Central memory CD4-positive, alpha-beta T cell (primary cell): ENCODE measurements at places on chromosomes 6 and 20.

DNA sequence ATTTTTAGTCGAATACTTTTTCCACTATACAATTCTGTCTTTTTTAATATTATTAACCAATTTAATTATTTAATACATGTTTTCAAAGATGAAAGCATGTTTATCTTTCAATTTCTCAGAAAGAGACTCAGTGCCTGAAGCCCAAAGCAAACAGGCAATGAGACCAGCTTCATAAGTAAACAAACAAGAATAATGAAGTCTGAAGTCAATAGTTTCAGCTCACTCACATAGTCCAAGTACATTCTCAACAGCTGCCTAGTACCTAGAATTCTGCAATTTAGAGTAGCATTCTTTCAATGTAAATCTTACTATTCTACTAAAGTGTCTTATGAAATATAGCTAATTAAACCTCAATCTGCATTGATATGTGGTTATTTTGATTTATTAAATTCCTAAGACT lies 626.5 kb upstream of the NRSN1 start:
- DNase-seq: no peak

- no peak for DNase-seq
These were observed 36.4 kb upstream of the MC3R start for GRCh38 chr20:56212091-56212490.

DNA sequence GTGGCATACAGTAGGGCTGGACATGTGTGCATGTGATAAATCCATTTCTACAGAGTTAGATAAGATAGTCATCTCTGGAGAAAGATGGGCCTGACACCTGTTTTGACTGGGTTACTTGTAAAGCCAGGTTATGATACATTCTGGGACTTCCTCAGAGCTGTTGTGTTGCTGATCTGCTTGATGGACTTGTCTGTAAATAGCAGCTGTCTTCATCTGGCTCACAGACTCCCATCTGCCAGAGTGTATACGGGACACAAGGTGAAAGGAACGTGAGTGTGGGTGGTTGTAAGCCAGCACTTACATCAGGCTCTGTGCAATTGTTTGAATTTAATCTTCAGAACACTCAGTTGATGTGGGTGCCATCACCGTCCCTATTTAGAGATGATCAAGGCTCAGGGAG lies 49.8 kb downstream of the ZDHHC14 start:
- no peak for DNase-seq

GRCh38 chr20:22921595-22922421 lies 113.3 kb upstream of the SSTR4 start:
- no peak for DNase-seq

DNA sequence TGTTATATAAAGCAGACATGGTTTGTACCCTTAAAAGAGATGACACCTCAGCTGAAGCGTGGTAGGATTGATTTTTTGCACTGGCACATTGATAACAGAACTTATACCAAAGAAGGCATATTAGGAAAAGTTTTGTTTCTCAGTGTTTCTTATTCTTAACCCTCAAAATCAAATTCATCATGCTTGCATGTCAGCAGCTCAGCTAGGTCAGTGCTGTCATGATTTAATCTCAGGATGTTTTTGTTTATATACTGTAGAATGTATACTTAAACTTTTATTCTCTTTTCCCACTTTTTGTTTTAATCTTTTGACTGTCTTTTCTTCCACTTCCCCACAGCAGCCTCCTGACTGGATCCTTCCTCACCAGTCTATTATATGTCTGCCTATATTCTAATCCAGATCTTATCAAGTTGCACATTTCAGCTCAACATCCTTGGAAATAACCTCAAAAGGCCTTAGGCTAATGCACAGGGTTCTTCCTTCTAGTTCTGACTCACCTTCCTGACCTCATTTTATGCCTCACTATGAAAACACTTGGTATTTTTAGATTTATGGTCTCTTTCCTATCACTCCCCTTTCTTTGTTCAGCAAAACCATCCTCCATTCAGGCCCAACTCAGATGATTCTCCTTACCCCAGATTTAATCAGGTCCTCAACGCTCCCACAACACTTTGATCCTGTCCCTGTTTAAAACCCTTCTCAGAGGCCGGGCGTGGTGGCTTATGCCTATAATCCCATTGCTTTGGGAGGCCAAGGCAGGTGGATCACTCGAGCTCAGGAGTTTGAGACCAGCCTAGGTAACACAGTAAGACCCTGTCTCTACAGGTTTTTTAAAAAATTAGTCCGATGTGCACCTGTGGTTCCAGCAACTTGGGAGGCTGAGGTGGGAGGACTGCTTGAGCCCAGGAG lies 7.2 kb downstream of the HEBP2 start:
- no peak for DNase-seq

GRCh38 chr6:20028562-20028961 lies 183.7 kb downstream of the MBOAT1 start:
- no peak for DNase-seq

- no peak for DNase-seq
These were observed 12.9 kb downstream of the SNPH start for GRCh38 chr20:1278993-1279392.

- peak; percentile 95 for DNase-seq
These were observed 70.9 kb downstream of the HFE start for GRCh38 chr6:26158076-26158580.

DNA sequence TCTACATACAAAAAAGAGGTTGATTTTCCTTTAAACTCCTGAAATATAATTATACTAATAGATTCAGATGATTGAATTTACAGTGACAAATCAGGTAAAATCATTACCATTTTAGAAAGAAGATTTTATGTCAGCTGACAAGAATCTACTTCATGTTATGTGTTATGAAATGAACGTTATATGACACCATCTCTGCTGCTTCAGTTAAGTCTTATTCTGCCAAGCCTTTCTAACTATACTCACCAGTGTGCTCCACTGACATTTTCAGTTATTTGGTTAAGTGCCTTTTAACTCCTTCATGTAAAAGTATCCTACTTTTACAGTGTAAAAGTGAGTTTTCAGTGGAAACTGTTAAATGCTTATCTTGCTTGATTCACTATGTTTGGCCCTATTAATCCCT lies 80.4 kb downstream of the RWDD2A start:
- DNase-seq: no peak

GRCh38 chr6:37928217-37928616 lies 108.7 kb downstream of the ZFAND3 start:
- DNase-seq: no peak

- DNase-seq: no peak
These were observed 90.4 kb downstream of the CD164 start for GRCh38 chr6:109291902-109292301.

- DNase-seq: no peak
These were observed 272.8 kb upstream of the SLC35B3 start for GRCh38 chr6:8707956-8708772.

GRCh38 chr6:81814370-81815076 lies 62.0 kb upstream of the TENT5A start:
- DNase-seq: no peak

- no peak for DNase-seq
These were observed 54.4 kb downstream of the ARFGEF2 start for GRCh38 chr20:48975955-48976354.

DNA sequence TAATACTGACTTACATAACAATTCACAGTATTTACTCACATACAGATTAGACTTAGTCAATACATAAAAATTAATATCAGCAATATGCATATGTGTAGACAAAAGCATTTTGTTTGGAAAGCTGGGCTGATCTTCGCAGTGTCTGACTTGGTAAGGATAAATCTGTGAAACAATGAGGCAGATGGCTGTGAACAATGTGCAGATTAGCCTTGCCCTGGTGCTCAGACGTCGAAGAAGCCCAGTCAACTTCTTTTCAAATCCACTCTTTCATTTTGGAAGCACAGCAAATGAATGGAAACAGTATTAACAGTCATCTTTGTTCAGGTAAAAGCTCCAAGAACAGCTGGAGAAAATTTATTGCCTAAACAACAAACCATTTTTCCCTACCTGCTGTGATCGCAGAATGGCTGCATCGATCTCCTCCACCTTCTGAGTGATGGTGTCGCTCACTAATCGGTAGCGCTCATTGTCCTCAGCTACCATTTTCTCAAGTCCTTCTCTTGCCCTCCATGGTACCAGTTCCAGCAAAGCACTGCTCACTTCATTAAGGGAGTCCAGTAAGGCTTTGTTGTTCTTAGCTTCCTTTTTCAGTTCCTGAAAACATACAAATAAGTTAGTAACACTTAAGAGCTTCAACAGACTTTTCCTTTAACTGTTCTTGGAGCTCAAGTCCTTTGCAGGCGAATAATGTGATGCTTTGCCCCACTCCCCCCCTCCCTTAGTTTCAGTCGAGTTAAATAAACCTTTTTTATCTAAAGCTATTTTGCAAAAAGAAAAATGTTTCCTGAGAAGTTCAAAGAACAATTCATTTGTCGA lies 116.5 kb downstream of the DST start:
- no peak for DNase-seq

DNA sequence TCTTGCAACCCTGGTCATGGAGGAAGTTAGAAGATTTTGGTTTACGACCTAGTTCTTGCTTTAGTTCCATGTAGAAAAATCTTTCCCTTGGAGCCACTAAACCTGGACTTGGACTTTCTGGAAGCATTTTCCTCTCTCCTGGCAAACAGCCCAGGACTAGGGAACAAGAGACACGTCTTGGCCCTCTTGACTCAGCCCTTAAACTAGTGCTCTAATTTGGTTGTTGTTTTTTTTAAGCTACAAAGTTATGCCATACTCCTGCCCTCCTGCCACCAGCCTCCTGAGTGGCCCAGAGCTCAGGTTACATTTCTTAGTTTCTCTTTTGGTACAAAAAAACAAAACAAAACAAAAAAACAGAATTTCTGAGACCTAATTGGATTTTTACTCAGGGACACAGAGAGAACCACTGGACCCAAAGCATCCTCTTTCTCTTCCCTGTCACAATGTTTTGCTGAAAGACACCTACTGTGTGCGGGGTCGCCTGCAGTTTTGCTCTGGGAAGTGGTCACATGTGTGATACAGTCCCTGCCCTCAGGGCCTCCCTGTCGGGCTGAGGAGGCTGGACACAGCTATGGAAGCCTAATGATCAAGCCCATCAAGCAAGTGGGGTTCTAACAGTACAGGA lies 32.3 kb upstream of the SCUBE3 start:
- no peak for DNase-seq

GRCh38 chr6:63649847-63650265 lies 14.3 kb downstream of the PHF3 start:
- DNase-seq: no peak

DNA sequence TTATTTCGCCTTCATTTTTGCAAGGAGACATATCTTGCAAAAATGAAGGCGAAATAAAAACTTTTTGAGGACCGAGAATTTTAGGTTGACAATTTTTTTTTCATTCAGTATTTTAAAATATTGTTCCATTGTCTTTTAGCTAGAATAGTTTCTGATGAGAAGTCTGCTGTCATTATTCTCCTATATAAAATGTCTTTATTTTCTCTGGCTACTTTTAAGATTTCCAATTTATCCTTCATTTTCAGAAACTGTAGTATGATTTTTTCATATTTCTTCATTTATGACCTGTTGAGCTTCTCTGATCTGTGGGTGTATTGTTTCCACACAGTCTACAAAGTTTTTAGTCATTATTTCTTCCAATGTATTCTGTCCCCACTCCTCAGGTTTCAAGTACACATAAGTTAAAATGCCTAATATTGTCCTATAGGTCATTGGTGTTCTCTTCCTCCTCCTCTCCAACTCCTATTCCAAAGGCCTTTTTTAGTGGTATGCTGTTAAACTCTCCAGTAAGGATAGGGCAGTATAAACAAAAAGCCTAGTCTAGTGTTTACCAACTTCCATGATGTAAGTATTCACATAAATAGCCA lies 15.7 kb downstream of the AHI1 start:
- no peak for DNase-seq

DNA sequence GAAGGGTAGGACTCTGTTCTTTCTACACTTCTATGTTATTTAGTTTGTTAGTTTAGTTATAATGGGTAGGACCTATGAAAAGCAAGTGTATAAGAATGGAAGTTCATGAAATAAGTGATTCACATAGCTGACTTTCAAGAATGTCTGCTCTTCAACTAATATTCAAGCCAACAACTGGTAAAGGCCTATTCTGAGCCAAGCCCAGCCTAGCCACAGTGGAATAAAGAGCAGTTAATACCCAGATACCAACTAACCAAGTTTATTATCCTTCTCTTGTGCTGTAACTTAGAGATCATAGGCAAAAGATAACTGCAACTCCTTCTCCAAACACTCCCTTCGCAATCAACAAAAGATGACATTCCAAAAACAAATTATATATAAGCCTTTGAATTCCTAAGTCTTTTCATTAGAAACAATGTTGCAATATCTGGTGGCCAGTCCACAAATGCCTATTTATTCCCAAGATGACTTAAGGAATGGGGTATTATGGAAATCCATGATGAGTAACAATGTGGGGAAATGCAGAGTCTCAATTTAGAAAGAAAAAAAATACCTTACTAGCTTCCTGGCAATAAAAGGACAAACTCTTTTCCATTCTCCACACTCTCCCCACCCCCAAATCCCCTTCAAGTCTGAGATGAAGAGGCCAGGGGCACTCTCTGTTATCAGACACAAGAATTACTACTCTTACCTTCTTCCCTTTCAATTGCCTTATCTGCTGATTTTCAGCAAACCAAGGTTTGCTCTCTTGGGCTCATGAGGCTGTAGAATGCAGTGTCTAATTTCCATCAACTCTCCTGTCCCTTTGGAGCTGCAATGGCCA lies 27.4 kb downstream of the BTBD9 start:
- no peak for DNase-seq

DNA sequence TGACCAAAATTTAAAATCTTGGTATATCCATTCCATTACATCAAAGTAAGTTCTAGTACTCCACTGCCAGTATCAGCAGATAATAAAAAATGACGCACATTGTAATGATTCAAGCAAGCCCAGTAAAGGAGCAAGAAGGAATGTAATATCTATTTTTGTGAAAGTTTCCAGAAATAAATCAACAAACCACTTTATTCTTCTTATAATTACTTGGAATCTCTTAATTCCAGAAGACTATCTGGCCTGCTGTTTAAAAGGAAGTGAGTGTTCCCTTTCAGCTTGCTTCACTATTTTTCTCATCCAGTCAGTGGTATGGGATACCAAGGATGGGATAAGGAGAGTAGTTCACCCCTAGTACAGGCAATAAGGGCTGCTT lies 42.2 kb upstream of the DSE start:
- no peak for DNase-seq

GRCh38 chr6:125639466-125640020 lies 109.9 kb upstream of the HEY2 start:
- no peak for DNase-seq

DNA sequence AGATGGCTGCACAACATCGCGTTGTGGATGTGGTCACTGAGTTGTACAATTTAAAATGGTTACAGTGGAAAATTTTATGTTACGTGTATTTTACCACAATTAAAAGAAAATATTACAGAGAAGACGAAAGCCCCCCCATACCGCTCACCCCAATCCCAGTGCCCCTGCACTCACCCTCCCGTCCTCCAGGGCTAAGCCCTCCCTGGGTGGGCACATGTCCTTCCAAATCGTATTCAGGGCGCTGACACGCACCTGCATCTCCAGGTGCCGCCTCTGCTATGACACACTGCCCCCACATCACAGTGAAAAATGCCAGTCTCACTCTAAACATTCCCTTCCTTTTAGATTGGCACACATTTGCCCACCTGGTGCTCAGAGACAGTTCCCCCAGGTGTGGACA lies 49.4 kb downstream of the PSMG4 start:
- DNase-seq: no peak

- no peak for DNase-seq
These were observed 40.6 kb downstream of the DTD1 start for GRCh38 chr20:18628330-18628920.
